ENCODE measurements at places on chromosomes 2 and 18.

DNA sequence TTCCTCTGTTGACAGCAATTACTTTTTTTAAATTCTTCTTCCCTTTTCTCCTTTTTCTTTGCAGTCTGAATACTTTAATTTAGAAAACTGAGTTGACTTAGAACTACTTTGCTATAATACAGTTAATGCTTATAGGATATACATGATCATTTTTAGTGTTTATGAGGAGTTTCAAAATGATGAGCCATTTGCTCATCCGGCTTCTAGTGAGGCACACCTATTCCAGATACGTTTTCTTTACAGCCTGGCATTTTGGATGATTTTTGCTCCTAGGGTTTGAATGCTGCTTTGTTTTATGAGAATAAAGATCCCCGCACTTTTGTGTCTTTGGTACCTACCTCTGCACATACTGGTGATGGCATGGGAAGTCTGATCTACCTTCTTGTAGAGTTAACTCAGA is 52.8 kb downstream of the EIF5B start:
- DNase-seq: no peak

DNA sequence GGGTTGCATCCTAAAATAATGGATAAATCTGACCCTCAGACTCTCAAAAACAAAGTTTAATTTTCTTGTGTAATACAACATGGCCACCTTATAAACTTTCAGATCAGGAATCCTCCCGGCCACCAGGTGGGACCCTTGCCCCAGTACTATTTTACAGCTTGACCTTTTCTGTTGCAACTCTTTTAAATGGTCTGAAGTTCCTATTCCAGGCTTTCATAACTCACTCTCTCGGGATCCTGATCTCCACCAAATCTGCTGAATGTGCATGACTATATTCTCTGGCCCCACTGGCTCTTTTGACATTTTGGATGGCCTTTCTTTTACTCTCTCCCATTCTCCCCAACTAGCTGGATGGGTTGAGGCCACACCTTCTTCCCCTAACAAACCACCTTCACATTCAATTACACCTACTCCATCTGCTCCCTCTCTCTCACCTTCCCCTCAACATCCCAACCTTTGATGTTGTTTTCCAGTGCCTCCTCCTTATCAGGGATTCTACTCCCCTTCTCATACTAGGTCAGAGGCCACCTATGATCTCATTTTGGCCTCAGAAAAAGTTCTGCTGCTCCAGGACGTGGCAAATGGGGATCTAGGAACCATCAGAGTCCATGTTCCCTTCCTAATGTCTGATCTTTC is 70.8 kb downstream of the SESTD1 start:
- no peak for DNase-seq

DNA sequence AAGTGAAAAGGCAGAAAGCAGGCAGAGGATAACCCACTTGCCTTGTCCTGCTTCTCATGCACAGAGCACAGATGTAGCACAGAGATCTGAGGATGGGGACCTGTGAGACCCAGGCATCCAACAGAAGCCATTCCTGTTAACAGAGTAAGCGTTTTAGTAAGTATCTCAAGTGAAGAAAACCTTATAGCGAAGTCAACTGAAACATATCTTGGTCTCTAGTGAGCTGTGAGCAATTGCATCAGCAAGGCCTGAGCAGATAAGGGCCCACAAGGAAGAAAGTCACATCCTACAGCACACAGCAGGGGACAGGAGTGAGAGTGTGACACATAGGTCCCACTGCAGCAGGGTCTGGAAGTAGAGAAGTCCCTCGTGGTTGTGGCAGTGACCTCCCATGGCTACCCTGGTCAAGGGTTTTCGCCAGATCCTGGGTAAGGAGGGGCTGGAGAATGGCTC is 248.7 kb upstream of the TNP1 start:
- no peak for DNase-seq

DNA sequence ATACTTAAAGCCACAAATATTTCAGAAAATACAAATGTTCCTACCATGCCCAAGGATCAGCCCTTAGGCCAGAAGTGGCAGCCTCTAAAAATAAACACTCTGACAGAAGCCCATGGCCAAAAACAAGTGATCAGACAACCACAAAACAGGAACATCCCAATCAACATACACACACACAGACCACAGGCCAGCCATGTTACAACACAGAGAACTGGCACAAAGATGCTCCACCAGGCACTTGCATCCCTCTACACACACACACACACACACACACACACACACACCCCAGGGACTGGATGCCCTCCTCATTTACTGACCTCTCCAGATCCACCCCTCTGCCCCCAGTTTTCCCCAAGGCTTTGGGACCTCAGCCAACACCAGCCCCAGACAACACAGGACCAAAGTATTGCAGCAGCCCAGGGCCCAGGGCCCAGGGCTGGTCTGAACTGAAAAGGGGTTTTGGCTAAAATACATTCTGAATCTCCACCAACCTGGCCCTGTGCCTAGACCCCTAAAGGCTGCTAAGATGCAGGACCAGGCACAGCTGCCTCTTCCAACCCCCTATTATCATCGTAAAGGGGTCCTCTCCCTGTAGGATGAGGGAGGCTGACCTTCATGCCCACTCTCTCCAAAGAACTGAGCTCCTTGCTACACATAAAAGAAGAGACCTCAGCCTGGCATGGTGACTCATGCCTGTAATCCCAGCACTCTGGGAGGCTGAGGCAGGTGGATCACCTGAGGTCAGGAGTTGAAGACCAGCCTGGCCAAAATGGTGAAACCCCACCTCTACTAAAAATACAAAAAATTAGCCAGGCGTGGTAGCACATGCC is 151.4 kb downstream of the TNS1 start:
- no peak for DNase-seq

- no peak for DNase-seq
These were observed 135.2 kb downstream of the BARD1 start for GRCh38 chr2:214674278-214674677.

- DNase-seq: no peak
These were observed 28.0 kb downstream of the TANC1 start for GRCh38 chr2:158996378-158996993.

DNA sequence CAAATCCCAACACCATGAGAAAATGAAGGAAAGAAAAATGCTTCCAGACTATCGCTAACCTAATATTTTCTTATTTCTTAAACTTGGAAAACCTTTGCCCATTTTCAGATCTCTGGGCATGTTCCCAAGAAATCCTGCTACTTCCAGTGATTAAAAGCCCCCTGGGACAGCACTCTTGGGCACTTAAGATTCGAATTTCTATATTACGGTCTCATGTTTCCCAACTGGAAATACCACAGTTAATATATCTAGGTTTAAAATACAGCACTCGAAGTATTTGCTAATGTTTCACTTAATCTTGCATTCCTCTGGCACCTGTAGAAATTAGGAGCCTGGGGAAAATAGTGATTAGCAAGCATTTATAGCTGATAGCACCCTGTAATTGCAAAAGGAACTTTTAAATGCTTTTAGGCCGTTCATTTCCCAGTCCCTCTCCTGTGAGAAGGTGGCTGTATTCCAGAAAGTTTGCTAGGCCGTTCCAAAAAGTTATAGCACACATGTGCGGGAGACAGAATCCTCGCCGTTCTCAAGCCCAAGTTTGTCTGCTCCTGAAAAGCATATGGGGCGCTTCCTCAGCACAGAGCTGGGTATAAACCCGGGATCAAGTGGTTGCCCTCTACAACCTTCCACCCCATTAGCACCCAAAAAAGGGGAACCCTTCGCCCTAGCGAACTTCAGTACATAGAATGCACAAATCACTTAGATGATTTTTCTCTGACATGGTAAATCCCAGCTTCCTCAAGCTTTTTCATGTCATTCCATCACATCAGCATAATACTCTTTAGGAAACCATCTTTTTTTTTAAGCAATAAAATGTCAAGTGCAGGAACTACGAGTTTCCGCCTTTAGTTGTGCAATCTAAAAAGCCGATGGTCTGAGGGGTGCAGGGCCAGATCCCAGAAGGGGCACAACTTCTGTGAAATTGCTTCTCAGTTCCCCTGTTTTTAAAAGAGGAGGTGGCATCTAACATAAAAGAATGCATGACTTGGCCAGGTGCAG is 60.6 kb downstream of the DIPK1C start:
- DNase-seq: no peak

GRCh38 chr2:5121642-5122041 is 570.5 kb upstream of the SOX11 start:
- no peak for DNase-seq

GRCh38 chr2:127403460-127403859 is 14.8 kb upstream of the PROC start:
- no peak for DNase-seq

GRCh38 chr2:210895132-210895531 is 338.7 kb downstream of the CPS1 start:
- no peak for DNase-seq

GRCh38 chr18:44901283-44901682 is 220.6 kb downstream of the SETBP1 start:
- no peak for DNase-seq

DNA sequence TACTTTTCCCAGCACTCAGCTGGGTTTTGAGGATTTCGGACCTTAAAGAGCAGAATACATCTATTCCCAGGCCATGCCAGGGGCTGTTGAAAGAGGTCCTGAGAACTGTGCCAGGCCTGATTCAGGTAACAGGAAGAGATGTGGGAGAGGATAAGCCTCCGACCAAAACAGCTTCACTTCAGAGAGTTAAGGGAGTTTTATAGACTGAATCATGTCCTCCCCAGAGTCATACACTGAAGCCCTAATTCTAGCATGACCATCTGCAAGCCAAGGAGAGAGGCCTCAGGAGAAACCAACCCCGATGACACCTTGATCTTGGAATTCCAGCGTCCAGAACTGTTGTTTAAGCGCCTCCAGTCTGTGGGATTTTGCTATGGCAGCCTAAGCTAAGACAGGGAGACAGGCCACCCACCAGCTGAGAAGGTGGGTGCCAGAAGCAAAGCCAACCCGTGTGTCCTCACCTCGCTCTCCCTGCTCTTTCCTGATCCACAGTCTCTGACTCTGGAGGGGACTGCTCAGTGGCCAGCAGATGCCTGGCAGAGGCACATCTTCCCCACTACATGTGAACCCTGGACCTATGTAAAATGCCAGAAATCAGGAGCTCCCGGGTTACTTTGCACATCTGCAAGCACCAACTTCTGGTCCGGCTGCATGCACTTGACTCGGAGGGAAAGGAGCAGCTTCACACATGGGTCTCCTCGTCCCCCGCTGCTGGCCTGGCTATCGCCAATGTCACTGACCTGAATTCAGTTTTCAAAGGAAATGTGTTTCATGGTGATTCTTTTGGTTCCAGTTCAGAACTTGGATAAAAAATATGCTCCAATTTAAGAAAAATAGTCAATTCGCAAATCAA is 116.8 kb upstream of the EPC2 start:
- no peak for DNase-seq

DNA sequence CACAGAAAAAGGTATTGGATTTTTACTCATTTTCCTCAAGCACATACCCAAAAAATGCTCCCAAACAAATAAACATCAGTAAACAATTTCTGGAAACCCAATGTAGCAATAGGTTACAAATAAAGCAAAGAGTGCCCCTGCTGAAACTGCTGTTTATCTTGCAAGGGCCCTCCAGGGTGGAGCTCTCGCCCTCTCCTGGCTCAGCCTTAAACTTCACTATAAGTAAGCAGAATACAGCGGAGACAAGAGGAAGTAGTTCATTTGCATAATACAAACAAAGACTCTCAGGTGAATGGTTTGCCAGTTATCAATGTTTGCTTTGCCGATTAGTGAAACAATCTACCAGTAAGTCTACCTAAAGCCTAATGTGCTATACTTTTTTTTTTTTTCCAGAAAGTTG is 437.6 kb downstream of the DLGAP1 start:
- DNase-seq: no peak

DNA sequence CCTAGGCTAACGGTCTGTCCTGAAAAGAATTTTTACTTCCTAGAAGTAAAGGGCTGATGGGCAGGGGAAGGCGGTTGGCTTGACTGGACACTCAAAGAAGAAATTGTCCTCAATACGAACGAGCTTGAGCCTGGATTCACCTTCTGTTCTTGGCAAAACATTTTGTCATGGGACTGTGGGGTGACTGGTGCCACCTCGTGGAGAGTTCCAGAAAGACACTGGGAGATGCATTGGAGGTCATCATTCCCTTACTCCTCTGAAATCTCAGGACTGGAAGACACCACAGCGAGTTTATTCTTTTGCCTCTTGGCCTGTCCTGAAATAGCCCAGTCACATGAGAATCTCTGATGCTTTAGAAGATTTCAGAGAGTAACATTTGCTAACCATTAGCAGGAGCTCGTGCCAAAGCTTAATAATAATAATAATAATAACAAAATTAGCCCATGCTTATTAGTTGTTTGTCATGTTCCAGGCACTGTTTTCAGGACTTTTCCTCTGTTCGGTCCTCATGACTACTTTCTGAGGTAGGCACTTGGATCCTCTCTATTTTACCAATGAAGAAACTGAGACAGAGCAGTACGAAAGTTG is 44.5 kb downstream of the TMEM182 start:
- DNase-seq: no peak

GRCh38 chr2:99032786-99033185 is 96.8 kb upstream of the CRACDL start:
- no peak for DNase-seq

GRCh38 chr2:195343942-195344530 is 313.0 kb upstream of the SLC39A10 start:
- DNase-seq: no peak

GRCh38 chr2:7338961-7339360 is 421.7 kb downstream of the RNF144A start:
- DNase-seq: no peak

DNA sequence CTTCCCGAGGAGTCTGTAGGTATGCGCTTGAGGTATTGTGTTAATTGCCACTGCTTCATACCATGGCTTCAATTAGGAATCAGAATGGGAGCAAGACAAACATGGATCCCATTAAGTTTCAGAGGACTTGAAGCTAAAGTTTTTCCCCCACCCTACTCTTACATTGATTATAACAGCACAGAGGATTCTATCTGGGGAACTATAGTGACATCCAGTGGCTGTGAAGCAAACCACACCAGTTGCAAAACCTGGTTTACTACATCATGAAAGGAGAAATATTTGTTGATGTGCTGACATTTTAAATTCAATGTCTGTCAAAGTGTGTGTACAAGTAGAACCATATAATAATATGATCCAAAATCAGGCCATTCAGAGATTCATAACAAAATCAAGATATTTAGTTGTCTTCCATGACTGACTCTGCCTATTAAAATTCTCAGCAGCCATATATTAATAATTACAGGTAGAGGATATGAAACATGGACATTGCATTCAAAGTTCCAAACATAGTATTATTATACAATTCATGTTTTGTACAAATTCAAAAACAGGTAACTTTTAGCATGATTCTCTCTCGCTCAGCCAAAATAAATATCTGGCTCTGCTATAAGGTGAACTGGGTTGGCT is 82.9 kb downstream of the GRB14 start:
- no peak for DNase-seq

DNA sequence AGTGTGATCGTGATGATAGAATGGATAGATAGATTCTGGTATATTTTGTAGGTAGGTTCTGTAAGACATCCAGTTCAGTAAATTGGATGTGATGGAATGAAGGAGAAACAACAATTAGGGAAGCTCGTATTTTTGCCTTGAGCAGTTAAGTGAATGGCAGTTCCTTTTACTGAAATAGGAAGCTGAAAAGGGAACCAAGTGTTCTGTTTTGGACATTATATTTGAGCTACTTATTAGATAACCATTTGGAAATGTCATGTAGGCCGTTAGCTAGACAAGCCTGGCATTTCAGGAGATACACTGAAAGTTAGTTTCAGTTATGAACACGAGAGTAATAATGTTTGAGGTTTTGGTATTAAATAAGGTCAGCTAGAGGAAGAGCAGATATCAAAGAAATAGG is 41.5 kb downstream of the MARCHF7 start:
- no peak for DNase-seq
